ENCODE measurements at places on chromosomes 4 and X. TPM values are rescaled to one million over a fixed set of nuclear protein-coding genes. Genes with fewer than 3 reads are reported as not detected.

DNA sequence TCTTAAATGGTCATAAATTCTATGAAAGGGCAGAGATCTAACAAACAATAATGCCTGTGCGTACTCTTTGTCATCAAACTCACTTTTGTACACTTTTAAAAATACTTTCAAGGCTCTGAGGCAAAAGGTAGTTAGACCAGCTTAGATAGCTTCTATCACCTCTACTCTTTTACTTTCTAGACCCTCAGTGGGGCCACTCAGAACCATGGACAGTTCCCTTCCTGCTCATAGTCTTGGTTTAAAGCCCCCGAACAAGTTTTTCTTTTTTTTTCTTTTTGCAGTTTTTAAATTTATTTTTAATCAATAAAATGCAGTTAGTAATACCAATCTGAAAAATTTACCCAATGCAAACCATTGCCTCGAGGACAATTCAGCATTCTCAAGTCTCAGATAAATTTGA lies 460.5 kb upstream of the CNKSR2 start:
- DNase-seq = peak; percentile 11

DNA sequence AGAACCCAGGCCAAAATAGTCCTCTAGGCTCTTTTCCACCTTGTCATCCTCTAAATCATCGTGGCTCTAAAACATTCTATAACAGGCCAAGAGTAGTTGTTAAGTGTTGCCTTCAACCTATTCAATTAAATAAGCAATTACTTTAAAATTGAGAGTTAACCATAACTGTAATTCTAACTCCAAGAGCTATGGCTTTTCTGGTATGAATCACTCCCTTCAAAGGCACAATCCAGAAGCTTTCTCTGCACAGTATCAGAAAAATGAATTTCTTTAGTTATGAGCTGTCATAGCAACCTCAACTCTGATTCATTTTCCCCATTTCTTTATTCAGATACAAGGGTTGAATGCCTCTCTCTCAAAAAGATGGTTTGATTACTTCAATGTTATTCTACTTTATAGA lies 21.7 kb downstream of the INPP4B start:
- no peak for DNase-seq

GRCh38 chr4:53116954-53117353 lies 248.9 kb downstream of the SCFD2 start:
- no peak for DNase-seq

DNA sequence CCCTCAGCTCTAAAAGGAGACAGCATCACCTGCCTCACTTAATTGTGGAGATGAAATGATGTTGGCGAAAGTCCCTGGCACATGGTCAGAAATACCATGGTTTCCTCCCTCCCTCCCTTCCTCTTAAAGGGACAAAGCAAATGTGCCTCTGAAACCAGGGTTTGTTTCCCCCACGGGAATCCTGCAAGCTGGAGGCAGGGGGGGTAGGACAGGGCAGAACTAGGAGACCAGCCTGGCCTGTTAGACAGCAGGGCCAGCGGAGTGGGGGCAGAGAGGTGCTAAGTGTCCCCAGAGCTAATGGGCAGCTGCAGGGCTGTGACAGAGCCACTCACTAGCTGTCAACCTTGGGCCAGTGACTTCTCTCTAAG lies 5.7 kb downstream of the RTL5 start:
- DNase-seq = no peak

GRCh38 chrX:150769408-150769807 lies 76.2 kb downstream of the MTMR1 start:
- DNase-seq = no peak

- no peak for DNase-seq
Observed at GRCh38 chr4:108149588-108150380, 18.9 kb downstream of the LEF1 start.

DNA sequence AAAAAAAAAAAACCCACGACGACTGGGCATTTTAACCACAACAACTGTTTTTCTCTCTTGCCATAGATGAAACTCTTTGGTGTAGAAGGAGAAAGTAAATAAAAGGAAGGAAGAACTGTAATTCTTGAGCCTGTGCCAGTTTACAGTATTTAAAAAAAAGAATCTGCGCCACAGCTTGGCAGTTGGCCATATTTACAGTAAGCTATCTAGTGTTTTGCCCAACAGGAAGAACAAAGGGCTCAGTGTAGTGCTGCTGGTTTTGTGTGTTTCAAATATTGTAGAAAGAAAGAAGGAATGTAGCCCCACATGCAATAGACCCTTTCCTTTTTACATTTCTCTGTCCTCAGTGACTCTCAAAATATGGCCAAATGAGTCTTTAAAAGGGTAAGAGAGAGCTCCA lies 66.1 kb downstream of the NR3C2 start:
- peak; percentile 56 for DNase-seq

DNA sequence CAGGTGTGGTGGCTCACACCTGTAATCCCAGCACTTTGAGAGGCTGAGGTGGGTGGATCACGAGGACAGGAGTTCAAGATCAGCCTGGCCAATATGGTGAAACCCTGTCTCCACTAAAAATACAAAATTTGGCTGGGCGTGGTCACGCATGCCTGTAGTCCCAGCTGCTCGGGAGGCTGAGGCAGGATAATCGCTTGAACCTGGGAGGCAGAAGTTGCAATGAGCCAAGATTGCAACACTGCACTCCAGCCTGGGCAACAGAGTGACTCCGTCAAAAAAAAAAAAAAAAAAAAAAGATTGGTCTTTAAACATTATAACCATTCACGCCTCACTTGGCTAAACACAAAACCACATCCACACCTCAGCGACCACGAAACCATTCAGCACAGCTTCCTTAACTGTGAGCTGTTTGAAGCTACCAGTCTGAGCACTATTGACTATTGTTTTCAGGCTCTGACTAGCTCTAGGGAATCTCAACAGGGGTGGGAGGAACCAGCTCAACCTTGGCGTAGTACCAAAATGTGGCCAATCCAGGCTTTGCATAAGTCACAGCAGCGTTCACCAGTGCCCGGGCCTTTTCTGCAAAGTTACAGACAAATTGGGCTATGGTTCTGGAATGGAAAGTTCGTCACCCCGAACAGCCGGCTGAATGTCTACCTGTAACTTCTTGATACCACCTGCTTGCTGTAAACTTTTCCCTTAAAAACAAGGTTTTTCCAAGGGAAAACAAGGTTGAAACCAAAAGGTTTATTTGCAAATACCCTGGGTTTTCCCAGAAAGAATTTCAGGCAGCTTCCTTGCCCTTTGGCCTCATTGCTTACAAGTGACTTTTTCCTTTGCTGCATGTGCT lies 73.6 kb upstream of the DHX15 start:
- peak; percentile 75 for DNase-seq

- no peak for DNase-seq
Observed at GRCh38 chrX:146243041-146243440, 425.4 kb downstream of the SLITRK2 start.

- no peak for DNase-seq
Observed at GRCh38 chr4:23484689-23485088, 405.2 kb downstream of the PPARGC1A start.

DNA sequence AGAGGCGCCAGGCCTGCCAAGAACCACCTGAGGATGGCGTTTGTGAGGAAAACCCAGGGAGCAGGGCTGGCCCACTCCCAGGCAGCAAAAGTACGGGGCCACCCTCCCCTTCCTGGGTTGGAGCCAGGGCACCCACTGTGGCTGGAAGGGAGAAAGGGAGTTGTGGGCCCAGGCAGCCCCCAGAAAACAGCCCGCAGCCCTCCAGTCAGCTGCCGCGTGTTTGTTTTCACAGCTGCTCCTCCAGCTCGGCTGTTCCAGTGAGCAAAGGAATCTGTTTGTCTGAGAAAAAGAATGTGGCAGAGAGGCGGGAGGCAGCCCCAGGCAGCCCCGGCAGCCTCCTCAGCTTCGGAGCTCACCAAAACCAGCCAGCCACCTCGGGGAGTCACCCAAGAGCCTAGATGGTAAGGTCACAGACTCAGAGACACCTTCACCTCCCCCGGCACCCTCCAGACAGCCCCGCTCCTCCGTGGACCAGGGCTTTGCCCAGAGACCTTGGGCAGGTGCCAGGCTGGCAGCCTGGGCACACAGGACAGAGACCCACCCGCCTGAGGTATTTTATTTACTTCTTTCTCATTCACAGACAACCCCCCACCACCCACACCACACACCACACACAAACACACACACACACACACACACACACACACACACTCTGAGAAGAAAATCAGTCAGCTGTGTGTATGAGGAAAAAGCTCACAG lies 338.1 kb downstream of the BCOR start:
- no peak for DNase-seq

- DNase-seq = no peak
Observed at GRCh38 chr4:91758487-91758886, 545.3 kb upstream of the GRID2 start.

GRCh38 chrX:39903937-39904336 lies 193.8 kb downstream of the BCOR start:
- no peak for DNase-seq

DNA sequence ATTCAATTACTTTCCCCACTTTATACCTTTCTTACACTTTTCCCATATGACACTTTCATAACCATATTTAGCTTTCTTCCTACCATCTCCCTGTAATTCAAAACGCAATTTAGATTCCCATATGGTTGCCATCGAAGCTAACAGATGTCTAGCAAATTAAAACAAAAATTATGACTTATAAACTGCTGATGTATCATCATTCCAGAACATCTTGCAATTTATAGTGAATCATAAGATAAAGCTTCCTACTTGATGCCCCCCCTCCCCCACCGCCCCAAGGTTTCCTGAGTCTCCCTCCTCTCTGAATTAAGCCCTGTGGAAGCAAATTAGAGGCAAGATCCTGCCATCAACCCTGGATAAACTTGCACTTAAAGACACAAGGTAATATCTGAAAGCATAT lies 5.4 kb downstream of the TSPAN5 start:
- DNase-seq = no peak

DNA sequence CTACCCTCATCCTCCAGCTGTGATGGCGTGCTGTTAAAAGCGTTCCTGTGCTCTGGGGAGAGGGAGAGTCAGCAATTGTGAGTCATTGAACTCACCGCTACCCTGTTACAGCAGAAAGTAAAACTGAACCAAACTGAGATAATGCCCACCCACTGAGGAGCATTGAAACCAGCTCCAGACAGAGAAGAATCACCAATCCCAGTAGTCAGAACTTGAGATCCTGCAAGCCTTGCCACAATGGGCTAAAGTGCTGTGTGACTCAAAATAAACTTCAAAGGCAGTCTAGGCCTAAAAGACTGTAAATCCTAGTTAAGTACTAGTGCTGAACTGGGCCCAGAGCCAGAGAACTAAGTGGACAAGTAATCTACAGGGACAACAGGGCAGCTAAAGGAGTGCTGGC lies 1394.2 kb upstream of the DIAPH2 start:
- DNase-seq = no peak

GRCh38 chr4:149754526-149754925 lies 61.1 kb downstream of the IQCM start:
- DNase-seq = no peak

GRCh38 chr4:71243091-71243833 lies 95.6 kb upstream of the SLC4A4 start:
- DNase-seq = no peak

DNA sequence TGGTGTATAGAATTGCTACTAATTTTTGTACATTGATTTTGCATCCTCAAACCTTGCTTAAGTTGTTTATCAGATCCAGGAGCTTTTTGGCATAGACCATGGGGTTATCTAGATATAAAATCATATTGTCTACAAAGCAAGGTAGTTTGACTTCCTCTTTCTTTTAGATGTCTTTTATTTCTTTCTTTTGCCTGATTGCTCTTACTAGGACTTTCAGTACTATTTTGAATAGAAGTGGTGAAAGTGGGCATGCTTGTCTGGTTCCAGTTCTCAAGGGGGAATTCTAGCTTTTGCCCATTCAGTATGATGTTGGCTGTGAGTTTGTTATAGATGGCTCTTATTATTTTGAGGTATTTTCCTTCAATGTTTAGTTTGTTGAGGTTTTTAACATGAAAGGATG lies 187.9 kb upstream of the LCORL start:
- DNase-seq = no peak

- DNase-seq = no peak
Observed at GRCh38 chr4:27602172-27602571, 741.5 kb downstream of the STIM2 start.

- DNase-seq = peak; percentile 52
Observed at GRCh38 chr4:48779095-48779997, 733 bp downstream of the FRYL start.

DNA sequence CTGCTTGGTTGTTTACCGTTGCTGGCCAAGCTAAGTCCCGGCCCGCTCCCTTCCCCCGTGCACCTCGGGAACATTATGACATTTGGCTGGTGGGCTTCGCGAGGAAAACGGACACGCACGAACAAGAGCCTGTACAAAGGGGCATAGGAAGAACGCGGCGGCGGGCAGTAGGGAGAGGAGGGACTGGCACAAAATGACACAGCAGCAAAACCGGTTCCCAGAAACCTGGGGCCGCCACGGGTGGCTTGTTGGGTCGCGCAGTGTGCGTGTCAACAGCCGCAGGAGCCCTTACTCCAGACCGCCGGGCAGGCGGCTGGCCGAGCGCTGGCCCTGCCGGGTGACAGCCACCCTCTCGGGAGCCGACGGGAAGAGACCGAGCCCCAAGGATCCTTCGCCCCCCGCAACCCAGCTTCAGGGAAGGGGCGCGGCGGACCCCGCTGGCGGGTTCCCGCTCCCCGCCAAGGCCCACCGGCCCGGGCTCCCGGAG lies 1.6 kb upstream of the LIN54 start:
- DNase-seq = peak; percentile 49

DNA sequence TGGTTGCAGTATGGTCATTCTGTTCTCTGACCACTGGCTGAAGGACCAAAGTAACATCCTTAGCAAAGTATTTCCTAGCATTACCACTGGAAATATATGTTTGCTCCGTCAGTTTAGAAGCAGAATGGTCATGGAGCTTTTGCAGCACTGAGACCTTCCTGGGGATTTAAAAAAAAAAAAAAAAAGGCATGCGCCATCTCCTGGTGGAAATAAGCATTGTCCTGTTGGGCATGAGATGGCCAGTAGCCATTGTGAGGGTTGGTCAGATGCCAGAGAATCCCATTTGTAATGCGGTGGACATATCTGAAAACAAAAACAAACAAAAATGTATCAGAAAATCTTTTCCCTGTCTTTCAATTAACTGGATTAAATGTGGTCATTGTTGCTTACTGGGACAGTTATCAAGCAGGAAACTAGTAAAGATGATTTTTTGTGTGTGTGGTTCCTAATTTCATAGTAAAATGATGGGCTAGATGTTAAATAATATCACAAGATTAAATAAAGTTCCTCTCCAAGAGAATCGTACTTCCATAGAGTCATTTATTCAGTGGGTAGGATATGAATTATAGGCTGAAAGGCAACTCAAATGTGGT lies 139.6 kb downstream of the SOWAHB start:
- peak; percentile 50 for DNase-seq

The LPAR4 gene
- not detected for total RNA-seq

The TLR10 gene
- not detected for total RNA-seq

The PLRG1 gene
- total RNA-seq = 63.1 TPM

The AADAT gene
- total RNA-seq = 13.8 TPM

The L1CAM gene
- 14.2 TPM for total RNA-seq

The ENOX2 gene
- total RNA-seq = 23.4 TPM

The SLC6A14 gene
- 83.7 TPM for total RNA-seq

Data from Calu3 (cell line).